Glomerular endothelial cell (primary cell): ENCODE measurements at places on chromosomes 5 and 9.

- peak; percentile 41 for DNase-seq
These were observed 8.1 kb downstream of the FAM193B start for GRCh38 chr5:177546258-177546741.

DNA sequence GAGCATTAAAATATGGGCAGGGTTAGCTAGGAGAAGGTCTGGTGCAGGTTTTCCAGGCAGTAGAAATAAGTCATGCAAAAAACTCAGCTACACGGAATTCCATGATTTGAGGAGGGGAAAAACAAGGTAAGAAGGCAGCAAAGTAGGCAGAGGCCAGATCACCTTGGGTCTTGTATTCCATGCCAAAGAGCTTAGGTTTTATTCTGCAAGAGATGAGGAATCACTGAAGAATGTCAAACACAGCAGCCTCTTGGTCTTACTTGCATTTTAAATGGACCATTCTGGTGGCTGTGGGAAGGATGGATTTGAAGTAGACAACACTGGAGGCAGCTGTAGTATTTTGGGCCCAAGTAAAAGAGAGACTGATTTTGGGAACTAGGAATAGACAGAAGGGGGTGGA, 8.6 kb downstream of the TRPM3 start:
- DNase-seq = no peak

DNA sequence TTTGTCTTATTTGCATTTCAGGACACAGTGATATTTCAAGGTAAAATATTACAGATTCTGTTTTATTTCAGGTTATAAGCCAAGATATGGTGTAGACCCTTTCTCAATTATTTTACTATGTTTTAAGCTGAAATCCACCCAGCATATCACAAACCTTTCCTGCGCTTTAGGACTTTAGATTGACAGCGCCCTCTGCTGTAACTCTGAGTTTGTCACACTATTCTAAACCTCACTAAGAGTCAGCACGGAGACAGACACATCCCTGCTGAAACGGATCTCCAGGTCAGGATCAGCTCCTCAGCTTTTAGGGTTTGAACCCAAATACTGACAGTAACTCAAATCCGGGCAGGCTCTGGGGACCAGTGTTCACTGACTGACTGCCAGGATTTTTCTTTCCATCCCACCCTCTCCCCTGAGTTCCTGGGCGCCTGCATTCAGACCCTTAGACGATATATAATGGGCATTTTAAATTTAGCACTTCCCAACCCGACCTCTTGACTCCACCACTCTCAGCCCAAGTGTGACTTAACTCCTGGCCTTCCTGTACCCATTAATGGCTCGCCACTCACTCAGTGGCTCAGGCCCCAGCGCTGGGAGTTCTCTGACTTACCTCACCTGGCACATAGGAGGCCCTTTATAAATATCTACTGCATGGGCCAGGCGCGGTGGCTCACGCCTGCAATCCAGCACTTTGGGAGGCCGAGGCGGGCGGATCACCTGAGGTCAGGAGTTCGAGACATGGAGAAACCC, 33.5 kb downstream of the TLX3 start:
- peak; percentile 42 for DNase-seq

GRCh38 chr9:135703726-135704125, 1.7 kb downstream of the KCNT1 start:
- DNase-seq = no peak

GRCh38 chr5:419970-420369, 23.0 kb upstream of the EXOC3 start:
- no peak for DNase-seq

DNA sequence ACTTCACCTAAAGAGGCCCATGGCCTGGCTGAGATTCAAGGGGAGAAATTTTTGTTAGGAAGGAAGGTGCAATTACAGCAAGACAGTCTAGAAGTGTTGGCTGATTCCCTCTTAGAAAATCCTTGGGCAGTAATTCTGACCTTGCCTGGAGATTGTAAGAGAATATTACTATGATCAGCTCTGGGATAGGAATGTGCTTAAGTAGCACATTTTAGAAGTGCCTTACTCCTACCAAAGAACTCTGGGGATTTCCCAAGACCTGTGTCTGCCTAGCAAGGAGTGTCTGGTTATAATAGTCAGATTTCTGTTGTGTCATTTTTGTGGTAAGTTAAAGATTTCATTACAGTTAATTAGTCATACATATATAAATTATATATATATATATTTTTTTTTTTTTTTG, 52.3 kb downstream of the NLN start:
- DNase-seq = no peak

DNA sequence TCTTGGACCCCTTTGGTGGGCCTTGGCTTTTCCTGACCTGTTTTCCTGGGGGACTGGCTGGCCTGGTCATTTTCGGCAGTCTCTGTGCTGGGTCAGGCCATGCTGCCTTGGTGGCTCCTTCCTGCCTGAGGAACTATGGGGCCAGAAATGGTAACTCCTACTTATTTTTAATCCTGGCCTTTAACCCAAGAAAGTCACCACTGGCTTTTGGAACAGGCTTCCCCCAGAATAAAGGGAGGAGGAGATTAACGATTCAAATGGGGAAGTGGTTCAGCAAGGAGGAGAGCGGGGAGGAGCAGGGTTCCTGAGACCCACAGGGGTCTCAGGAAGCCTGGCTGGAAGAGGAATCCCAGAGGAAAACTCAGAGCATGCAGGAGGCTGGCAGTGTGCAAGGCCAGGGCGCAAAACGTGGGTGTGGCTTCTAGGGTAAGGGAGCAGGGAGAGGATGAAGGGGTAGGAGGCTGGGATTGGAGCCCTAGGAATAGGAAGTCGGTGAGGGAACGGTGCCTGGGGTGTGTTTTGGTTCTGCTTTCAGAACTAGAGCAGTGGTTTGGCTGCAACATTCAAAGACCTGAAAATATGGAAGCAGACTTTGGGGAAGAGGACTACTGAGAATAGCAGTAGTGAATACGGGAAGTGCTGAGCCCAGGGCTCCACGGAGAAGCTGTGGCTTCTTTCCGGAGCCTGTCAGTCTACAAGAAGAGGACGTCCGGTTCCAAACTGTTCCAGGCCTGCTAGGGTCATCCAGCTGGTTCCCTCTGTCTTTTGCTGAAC, 271.1 kb upstream of the KLF4 start:
- DNase-seq = no peak

GRCh38 chr5:56152437-56152836, 80.7 kb downstream of the ANKRD55 start:
- DNase-seq = no peak

- no peak for DNase-seq
These were observed 118.4 kb downstream of the ARHGAP26 start for GRCh38 chr5:142888469-142889085.

DNA sequence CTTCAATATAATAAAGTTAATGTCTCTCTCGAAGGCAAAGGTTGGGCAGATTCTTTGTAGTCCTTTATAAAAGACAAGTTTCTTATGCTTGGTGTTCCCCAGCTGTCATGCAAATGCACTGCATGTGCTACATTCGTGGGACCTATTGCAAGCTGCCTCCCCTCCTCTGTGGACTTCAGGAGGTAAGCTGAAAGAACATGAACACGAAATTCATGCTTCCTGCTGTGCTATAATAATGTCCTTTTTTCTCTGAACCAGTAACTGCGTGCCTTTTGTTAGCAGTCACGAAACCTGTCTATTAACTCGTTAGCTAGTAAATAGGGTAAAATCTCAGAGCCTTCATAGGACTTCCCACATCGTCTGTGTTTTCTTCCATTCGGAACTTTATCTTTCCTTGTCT, 363.5 kb downstream of the CDH9 start:
- no peak for DNase-seq

- no peak for DNase-seq
These were observed 39.8 kb upstream of the ACO1 start for GRCh38 chr9:32344551-32345182.

DNA sequence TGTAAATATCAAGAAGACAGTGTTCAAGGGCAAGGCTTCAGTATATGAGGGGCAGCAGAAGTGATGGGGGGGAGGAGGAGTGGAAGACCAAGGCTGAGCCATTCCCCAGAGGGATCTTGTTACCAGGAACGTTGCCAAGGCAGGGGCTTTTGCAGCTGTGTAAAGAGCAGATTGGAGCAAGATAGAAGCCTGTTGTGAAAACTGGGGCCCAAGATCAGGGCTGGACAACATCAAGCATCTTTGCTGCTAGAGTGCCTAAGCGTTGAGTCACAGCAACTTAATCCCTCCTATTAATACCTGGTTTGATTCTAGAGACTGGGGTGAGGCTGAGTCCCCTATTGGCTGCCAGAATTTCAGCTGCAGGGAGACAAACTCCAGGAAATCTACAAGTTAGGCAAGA, 18.4 kb upstream of the ERCC6L2 start:
- DNase-seq = no peak

GRCh38 chr5:18811661-18812060, 1176.3 kb downstream of the CDH18 start:
- no peak for DNase-seq

DNA sequence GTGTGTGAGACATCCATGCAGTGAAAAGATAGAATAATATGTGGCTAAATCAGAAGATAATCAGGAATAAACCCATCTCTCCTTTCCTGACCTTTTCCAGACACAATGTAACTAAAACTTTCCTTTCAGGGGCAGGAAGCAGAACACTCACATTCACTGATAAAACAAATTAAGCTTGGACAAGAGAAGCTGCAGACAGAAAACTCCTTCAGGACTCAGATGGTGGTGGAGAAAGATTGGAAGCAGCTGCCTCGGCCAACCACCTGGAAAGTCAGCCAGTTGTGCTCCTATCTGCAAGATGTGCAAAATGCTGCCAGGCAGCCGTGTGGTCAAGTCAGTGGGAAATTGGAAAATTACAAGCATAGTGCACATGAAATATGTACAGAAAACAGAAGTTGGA, 26.9 kb downstream of the RASEF start:
- no peak for DNase-seq

DNA sequence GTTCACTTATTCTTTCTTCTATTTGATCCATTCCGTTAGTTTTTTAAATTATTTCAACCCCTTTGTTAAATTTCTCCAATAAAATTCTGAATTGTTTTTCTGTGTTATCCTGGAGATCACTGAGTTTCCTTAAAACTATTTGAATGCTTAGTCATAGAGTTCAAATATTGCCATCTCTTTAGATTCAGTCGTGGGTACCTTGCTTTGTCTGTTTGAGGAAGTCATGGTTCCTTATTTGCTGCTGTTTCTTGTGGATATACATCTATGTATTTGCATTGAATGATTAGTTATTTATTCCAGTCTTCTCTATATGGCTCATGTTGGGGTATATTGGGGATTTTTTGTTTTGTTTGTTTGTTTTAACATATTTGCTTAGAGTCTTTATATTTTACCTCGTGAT, 80.6 kb downstream of the HINT1 start:
- no peak for DNase-seq

GRCh38 chr9:80926611-80927010, 762.7 kb downstream of the TLE1 start:
- no peak for DNase-seq

DNA sequence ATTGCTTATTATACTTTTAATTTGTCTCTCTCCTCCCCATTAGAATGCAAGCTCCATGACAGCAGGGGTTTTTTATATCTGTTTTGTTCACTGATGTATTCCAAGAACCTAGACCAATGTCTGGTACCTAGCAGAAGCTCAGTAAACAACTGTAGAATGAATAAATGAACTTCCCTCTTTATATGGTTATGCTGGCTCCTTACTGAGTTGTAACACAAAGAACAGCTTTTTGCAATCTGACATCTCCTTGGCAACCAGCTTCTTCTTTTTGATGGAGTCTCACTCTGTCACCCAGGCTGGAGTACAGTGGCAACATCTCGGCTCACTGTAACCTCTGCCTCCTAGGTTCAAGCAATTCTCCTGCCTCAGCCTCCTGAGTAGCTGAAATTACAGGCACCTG, 13.6 kb downstream of the TRMO start:
- DNase-seq = no peak

DNA sequence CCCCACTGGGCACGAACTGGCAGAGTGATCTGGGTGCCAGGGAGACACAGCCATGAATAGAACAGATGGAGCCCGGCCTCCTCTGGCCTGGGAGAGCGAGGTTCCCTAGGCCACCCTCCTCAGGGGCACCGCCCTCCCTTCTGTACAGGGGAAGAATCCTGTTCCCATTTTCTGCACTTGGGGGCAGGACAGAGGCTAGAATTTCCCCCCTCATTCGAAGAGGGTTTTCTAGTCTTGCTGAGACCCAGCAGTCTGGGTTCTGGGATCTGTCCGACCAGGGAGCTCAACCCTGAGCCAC, 52.7 kb downstream of the COL5A1 start:
- no peak for DNase-seq

DNA sequence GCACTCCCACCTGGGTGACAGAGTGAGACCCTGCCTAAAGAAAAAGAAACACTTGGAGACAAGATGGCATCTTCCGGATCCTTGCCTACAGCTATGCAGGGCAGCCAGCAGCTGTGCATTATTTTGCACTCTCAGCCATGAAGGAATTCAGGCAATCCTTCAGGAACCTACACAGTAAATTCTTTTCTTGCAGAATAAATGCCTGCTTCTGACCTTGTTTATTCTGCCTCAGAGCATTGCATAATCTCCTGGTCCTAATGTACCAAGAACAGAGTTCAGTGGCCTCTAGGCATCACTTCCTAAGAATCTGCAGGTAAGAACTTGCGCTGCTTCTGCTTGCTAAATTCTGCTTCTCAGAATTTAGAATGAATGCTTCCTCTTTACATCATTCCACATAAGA, 16.8 kb downstream of the GLDC start:
- no peak for DNase-seq

GRCh38 chr9:131045300-131046092, 36.5 kb downstream of the LAMC3 start:
- no peak for DNase-seq

DNA sequence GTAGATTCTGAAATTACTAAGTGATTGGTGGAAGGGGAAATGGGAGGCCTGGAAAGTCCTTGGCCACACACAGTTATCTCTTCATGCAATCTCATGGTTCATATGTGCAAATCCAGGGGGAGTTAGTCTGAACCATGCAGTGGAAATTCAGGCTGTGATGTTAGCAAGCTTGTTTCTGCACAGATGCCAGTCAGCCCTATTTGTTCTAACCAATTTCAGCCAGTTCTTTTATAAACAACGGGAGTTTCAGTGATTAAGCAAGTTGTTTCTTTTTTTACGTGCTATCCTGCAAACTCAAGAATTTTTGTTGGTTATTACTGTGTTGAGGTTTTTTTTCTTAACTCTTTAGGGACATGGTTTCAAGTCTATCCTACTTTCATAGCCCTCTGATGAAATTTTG, 298.0 kb downstream of the FER start:
- no peak for DNase-seq

DNA sequence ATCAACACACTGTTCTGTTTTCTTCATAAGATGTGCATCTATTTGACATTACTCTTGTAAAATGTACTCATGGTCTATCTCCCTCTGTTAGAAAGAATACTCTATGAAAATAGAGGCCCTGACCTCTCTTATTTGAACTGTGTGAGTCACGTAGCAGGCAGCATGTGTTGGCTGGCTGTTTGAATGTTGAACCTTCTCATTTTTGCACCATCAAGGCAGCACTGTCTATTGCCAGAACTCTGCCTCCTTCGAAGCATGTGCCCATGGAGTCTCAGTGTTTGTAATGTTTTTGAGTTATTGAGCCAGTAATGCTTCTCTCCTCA, 144.4 kb downstream of the ALDH1A1 start:
- no peak for DNase-seq

DNA sequence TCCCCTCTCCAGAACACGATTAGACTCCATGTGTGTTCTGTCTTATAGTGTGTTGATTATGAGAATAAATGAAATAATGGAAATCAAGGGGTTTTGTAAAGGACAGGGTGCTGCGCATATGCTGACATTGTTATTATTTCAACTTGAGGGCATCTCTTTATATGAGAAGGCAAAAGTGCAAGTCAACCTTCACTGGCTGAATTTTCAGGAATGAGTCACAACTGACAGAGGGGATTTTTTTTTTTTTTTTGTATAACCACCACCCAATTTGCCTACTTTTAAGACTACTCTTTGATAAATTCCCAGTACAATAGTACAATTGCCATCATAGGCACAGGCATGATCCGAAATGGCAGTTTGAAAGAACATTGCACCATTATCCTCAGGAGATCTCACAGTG, 419.2 kb upstream of the NMUR2 start:
- no peak for DNase-seq
